ENCODE measurements at places on chromosomes 2 and 18.

- no peak for DNase-seq
Observed at GRCh38 chr2:10202131-10202665, 79.7 kb downstream of the RRM2 start.

GRCh38 chr18:62741118-62741566 is 25.8 kb downstream of the PHLPP1 start:
- no peak for DNase-seq

GRCh38 chr18:13221869-13222855 is 3.6 kb downstream of the LDLRAD4 start:
- DNase-seq = no peak

- DNase-seq = no peak
Observed at GRCh38 chr18:43393174-43393573, 115.9 kb upstream of the SYT4 start.

- DNase-seq = no peak
Observed at GRCh38 chr2:63790491-63790890, 51.2 kb upstream of the UGP2 start.

DNA sequence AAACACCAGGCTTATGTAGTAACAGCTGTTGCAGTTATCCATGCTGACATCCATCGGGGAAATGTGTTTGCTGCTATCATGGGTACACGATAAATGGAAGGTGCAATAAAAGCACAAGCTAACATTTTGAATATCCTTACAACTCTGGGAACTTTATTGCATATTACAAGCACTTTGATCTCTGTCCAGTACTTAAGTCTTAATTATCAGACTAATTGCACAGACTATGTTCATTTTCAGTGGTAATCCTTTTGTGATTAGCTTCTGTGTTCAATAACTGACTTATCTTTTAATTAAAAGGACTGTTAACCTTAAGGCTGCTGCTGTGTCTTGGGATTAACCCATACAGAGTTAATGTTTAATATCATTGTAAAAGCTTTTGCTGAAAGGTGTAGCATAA is 101.4 kb upstream of the ATP5MC3 start:
- DNase-seq = no peak
